Hematopoietic multipotent progenitor cell (in vitro differentiated cells): ENCODE measurements at places on chromosomes 1 and 21.

- no peak for DNase-seq
Observed at GRCh38 chr1:36871146-36871971, 163.0 kb downstream of the GRIK3 start.

- no peak for DNase-seq
Observed at GRCh38 chr1:7630378-7630777, 140.7 kb upstream of the VAMP3 start.

- no peak for DNase-seq
Observed at GRCh38 chr1:2914702-2915101, 106.6 kb upstream of the ACTRT2 start.

DNA sequence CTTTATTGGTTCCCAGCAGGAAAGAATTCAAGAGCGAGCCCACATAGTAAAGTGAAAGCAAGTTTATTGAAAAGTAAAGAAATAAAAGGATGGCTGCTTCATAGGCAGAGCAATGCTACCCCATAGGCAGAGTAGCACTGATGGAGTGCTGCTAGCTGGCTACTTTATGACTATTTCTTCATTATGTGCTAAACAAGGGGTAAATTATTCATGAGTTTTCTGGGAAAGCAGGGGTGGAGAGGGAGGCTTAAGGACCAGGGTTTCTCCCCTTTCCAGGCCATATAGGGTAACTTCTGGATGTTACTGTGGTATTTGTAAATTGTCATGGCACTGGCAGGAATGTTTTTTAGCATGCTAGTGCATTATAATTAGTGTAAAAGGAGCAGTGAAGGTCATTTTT, 1271.4 kb downstream of the KCNT2 start:
- no peak for DNase-seq

DNA sequence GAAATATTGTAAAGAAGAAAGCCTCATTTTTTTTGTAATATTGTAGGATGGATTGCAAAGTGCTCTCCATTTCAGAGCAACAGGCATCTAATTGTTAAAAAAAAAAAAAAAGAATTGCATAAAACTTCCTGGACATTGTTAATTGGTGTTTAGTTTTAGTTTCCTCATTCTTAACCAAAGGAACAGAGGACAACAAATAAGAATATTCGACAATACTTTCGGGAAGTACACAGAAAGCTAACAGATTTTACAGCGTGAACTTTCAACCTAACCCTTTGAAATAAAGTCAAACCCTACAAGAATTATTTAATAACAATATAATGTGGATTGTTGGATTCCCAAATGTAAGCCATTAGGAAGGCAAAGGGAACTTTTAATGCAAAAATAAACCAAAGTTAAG, 284.4 kb downstream of the KCNT2 start:
- no peak for DNase-seq

GRCh38 chr1:223413216-223413615, 20.0 kb downstream of the CCDC185 start:
- no peak for DNase-seq
